ENCODE measurements at places on chromosomes 13 and 19.

- DNase-seq, result no peak
Observed at GRCh38 chr19:28864577-28865042, 348.3 kb downstream of the UQCRFS1 start.

GRCh38 chr19:5572556-5573286, 5.0 kb upstream of the TINCR start:
- no peak for DNase-seq

DNA sequence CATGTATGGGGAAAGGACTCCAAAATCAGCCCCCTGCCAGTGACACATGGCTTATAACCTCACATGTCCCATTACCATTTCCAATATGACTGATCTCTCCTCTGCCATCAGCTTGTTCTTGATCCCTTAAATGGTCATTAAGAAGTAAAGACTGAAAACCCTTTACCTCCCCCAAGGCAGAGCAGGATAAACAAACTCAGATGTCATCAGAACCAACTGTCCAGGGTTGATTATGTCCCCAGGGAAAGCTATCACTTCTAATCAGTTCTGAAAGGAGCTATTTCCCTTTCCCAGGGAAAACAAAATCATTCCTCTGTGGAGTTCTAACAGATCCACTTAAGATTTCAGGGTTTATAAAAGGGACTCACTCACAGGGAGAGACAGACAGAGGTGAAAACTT, 350.9 kb downstream of the SUCLA2 start:
- DNase-seq, result no peak

DNA sequence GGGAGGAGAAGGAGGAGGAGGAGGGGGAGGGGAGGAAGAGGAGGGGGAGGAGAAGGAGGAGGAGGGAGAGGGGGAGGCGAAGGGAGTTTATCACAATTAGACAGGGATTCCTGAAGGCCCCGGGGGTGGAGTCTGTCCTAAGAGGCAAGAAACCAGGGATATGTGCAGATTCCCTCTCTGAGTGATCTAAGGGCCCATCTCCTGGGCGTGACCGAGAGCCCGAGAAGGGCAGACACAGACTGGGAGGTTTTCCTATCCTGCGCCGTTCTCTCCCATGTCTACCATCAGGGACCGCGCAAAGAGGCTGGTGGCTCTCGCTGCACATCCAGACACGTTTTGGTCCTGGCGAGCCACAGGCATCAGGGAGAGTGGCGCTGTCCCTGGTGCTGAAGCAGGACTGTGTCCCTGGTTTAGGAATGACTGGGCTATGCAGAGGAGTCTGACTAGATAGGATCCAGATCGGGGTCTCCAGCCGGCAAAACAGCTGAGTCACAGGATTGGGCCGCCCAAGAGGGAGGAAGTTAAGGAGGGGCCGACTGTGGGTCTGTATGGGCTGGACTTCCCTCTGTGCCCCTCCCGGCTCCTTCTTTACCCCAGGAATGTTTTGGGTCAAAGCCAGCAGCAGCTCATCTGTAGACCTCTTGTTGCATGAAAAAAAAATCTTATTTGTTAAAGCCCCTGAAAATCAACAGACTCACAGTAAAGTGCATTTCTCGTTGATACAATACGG, 17.9 kb upstream of the ZNF175 start:
- peak; percentile 40 for DNase-seq

- peak; percentile 61 for DNase-seq
Observed at GRCh38 chr19:18321734-18322102, 1.2 kb downstream of the LSM4 start.

DNA sequence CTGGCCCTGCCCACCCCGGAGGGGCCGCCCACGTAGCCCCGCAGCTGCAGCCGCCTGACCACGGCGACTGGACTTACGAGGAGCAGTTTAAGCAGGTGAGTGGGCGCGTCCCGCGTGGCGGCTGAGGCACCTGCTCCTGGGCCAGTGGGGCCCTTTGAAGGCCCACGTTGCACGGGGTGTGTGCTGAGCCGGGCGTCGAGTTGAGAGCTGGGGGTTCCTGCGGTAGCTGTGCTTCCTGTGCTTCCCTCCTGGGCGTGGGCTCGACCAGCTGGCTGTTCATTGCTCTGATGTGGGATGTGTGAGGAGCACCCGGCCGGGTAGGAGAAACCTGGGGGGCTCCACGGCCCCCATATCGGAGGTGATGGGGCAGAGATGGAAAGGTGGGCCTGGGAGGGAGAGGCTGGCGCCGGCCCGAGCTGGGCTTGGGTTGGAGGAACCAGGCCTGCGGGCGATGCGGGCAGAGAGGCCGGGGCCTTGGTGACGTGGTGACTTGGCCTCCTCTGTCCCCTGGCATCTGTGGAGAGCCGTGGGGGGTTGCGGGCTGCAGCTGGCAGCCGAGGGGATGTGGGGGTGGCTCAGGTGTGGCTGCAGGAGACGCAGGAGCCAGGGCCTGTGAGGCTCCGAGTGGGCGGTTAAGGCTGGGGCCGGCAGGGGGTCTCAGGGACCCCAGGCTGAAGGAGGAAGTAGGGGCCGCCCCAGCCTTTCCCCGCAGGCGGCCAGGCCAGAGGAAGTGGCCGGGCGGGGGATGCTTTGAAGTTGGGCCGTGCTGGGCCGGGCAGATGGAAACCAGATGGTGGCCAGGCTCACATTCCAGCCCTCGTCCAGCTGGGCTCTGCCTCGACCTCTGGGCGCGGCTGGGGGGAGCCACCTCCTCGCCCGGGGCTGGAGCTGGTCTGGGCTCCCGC, 7.1 kb downstream of the ARID3A start:
- DNase-seq, result peak; percentile 91

- DNase-seq, result peak; percentile 99
Observed at GRCh38 chr19:40285353-40286234, 449 bp upstream of the AKT2 start.

DNA sequence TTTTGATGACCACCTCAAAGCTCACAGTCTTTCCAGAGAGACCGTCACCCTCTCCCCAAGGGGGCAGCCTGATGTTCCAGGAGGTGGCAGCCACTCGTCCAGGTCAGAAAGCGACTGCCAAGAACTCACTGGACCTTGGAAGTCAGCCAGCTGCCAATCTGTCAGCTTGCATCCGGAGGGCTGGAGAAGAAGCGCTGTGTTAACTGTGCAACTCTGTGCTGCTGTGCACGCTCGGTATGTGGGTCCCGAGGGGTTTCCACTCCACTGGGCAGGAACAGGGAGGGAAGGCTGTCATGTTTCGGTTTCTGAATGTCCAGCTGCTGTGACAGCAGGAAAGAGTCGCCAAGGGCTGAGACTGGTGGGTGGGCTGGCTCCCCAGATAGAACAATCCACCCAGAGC, 89.2 kb downstream of the CACNA1A start:
- no peak for DNase-seq

DNA sequence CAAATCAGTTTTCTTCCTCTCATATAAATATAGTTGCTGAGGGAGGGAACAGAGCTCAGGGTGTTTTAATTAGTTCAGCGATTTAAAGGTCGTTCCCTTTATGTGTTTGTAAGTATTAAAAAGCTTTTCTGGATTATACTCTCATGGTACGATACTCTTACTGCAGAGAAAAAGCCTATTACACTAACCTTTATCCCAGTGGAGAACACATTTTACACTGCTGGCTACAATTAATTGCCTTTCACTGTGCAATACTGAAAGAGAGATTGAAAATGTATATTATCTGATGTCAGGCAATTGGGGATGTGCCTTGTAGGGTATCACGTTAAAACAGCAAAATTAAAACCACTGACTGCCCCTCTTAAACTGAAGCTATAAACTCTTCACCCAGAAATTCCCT, 526.9 kb upstream of the SGCG start:
- DNase-seq, result no peak

GRCh38 chr19:33938821-33939220, 142.2 kb downstream of the KCTD15 start:
- no peak for DNase-seq

GRCh38 chr19:18849838-18850400, 18.2 kb downstream of the UPF1 start:
- no peak for DNase-seq

DNA sequence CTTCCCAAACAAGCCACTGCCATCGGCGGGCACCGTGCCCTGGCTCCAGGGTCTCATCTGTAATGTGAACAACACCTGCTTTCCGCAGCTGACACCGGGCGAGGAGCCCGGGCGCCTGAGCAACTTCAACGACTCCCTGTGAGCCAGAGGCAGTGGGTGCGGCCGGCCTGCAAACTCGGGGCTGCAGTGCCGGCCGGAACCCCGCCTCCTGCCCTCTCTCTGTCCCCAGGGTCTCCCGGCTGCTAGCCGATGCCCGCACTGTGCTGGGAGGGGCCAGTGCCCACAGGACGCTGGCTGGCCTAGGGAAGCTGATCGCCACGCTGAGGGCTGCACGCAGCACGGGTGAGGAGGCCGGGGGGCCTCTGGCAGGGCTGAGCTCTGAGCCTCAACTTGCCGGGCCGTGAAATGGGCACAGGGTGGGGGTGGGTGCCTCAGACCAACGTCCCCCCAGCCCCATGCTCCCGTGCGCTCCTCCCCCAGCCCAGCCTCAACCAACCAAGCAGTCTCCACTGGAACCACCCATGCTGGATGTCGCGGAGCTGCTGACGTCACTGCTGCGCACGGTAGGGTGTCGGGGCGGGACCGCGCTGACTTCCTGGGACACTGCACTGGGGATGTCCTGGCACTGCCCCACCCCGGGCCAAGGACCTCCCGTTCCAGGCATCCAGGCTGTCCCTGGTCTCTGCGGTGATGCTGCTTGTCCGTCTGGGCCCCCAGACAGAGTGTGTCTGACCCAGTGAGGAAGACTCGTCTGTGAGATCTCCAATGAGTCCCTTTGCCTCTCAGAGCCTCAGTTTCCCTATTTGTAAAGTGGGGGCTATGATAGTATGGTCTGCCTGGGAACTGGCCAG, 2.2 kb downstream of the ABCA7 start:
- no peak for DNase-seq

GRCh38 chr13:46359714-46360113, 27.3 kb downstream of the RUBCNL start:
- peak; percentile 31 for DNase-seq

DNA sequence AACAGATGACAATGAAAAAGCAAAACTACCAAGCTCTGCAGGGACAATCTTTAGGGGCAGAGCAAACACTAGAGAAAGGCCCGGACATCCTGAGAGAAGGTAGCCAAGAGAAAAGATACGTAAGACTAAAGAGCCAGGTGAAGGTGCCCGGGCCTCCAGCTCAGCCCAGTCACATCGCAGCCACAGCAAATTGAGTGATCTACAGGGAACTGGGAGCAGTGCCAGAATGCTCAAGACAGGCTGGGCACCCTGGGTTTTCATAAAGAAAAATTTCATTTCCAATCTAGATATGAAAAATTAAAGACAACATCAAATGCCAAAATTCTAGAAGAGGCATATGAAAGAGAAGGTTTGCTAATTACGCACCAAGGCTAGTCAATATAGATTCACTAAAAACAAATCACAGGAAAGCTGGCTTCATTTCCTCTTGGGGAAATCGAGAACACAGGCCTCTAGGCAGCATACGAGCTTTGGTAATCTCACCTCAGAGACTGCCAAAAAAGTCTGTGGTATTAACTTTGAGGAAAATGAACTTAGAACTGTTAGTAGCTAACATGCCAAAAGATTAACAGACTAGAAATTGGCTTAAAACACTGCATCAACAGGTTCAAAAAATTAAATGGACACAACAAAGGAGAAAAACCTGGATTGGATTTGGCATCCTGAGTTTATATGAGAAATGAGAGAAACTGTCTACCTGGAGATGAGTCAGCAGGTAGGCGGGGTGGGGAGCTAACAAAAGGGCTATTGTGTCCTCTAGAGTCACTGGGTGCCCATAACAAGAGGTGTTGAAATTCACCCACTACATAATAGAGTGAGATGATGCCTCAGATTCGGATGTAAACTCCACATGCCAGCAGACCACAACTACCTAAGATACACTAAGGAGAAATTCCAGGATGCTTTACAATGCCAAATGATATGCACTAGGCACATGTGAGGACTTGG, 6.6 kb downstream of the ANKRD10 start:
- peak; percentile 67 for DNase-seq

GRCh38 chr13:37647031-37647650, 48.6 kb upstream of the POSTN start:
- peak; percentile 8 for DNase-seq

DNA sequence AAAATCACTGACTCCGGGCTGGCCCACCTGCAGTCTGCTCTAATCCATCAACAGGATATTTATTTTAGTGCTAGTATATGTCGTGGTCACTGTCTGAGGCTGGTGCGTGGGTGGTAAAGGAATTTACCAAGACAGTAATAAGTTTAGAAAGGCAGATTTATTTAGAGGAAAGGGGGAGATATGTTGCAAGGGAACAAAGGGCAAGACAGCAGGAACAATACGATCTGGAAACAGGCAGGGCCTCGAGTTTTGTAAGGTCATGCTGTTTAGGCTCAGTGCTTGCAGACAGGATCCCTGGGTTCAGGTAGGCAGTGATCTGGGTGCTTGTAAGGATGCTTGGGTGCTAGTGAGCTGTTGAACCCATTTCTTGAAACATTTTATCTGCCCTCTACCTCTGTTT, 748.2 kb upstream of the SLITRK5 start:
- DNase-seq, result peak; percentile 59

- DNase-seq, result no peak
Observed at GRCh38 chr19:2013683-2013961, 1.9 kb downstream of the BTBD2 start.

GRCh38 chr19:57656346-57656745, 12.4 kb upstream of the ZSCAN4 start:
- DNase-seq, result no peak

GRCh38 chr19:14139944-14140343, 3.6 kb upstream of the ASF1B start:
- peak; percentile 26 for DNase-seq

DNA sequence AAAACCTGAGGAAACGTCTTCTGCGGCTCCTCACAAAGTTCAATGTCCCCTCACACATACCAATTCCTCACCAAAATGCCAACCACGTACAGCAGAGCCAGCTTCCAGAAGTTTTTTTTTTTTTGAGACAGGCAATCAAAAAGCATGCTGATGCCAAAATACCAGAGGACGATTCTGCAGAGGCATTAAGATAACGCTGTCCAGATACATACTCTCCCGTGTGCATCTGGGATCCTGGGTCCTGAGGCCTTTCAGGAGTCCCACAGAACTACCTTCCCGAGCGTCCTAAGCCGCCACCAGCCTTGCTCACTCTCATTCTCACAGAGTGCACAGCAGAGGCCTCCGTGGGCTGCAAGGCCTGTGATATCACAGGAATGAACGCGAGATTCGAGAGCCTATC, 5.0 kb downstream of the DCUN1D2 start:
- DNase-seq, result peak; percentile 38

- DNase-seq, result peak; percentile 38
Observed at GRCh38 chr13:21137696-21138095, 38.7 kb downstream of the SKA3 start.

- no peak for DNase-seq
Observed at GRCh38 chr13:24625331-24625731, 54.9 kb upstream of the ATP12A start.

DNA sequence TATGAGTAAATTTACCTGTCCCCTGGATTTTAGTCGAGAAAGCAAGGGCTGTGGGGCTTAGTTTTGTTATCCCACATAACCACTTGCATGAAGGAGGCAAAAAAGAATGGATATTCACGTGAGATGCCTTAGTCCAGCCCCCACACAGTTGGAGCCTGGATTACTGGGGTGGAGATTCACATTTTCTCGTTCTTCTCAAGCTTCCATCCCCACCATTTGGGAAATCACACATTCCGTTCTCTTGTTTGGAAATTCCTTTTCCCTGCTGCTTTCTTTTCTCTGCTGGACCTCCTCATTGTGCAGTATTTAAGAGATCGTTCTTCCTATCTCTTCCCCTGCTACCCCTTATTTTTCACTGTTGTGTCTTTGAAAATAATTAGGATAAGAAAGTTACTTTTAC, 45.1 kb upstream of the FARP1 start:
- DNase-seq, result no peak

GRCh38 chr13:24076636-24077035, 83.9 kb upstream of the SPATA13 start:
- DNase-seq, result no peak

- no peak for DNase-seq
Observed at GRCh38 chr13:99653526-99653925, 152.3 kb downstream of the TM9SF2 start.

Data from amniotic epithelial cell (primary cell).